Subcutaneous preadipocyte (primary cell): ENCODE measurements at places on chromosomes 2 and 18. TPM values are rescaled to one million over a fixed set of nuclear protein-coding genes. Genes with fewer than 3 reads are reported as not detected.

Gene ONECUT2
- under 0.01 TPM in 2 replicates for total RNA-seq

Gene PLGLB2
- total RNA-seq, result 0.73 and 2.0 TPM in 2 replicates

Gene RNF103
- total RNA-seq, result 10.7 and 11.9 TPM in 2 replicates

Gene RGPD6
- total RNA-seq, result 20.9 and 32.8 TPM in 2 replicates

Gene SKA1
- total RNA-seq, result 15.8 and 25.4 TPM in 2 replicates

Gene CDK15
- total RNA-seq, result 2.2 and 4.7 TPM in 2 replicates

Gene KIAA2012
- not detected in 2 replicates for total RNA-seq

Gene FLACC1
- total RNA-seq, result 1.4 and 1.5 TPM in 2 replicates

Gene DAPL1
- total RNA-seq, result not detected in 2 replicates

Gene TPO
- not detected in 2 replicates for total RNA-seq

Gene POTEC
- total RNA-seq, result not detected in 2 replicates

Gene ARHGAP15
- total RNA-seq, result not detected in 2 replicates

Gene LOXL3
- total RNA-seq, result 2.2 and 3.7 TPM in 2 replicates

Gene SERPINB3
- total RNA-seq, result not detected in 2 replicates

Gene ATP6V1C2
- total RNA-seq, result under 0.01 TPM in 2 replicates

Gene KHK
- 1.4 and 1.5 TPM in 2 replicates for total RNA-seq

Gene KANSL3
- 19.1 and 22.5 TPM in 2 replicates for total RNA-seq

Gene IL1B
- total RNA-seq, result 0.20 and 0.37 TPM in 2 replicates

Gene FSHR
- not detected in 2 replicates for total RNA-seq

Gene REG3G
- not detected in 2 replicates for total RNA-seq

Gene AGXT
- total RNA-seq, result not detected in 2 replicates

Gene REG3A
- not detected in 2 replicates for total RNA-seq

Gene LYG1
- total RNA-seq, result under 0.01 and 0.20 TPM in 2 replicates

Gene CFAP65
- 0.20 TPM in 1 of 2 replicates, not detected in the other for total RNA-seq

Gene INHA
- 0.20 and 0.37 TPM in 2 replicates for total RNA-seq

Gene SCYGR4
- not detected in 2 replicates for total RNA-seq

Gene NYAP2
- total RNA-seq, result not detected in 2 replicates

Gene FBLN7
- total RNA-seq, result 1.8 and 2.5 TPM in 2 replicates
